Astrocyte (in vitro differentiated cells and primary cell): ENCODE measurements at places on chromosomes 16 and 17. TPM values are rescaled to one million over a fixed set of nuclear protein-coding genes. Genes with fewer than 3 reads are reported as not detected.

DNA sequence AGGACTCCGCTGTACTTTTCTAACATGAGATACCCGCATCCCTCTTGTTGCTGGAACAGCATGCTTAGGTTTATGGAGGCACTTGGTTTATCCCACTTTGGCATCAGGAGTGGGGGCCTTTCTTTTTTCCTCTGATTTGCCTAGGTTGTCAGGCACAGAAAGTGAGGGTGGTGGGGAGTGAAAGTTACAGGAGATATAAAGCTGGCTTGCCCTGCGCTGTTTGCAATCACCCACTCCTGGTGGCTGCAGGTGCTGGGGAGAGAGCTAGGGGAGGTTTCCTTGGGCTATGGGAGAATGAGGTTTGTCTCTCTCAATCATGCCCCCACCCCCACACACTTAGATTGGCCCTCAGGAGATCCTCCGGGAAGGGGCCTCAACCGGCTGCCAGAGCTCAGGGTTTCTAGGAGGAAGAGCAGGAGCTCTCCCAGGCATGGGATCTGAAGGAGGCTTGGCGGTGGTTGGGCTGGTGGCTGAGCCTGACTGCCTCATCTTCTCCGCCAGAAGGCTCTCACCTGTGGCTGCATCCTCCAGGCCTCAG, 1.4 kb downstream of the WSCD1 start:
- no peak overlapping the region for H3K27ac ChIP-seq
- H3K4me3 ChIP-seq, result peak overlapping the region; percentile 25

DNA sequence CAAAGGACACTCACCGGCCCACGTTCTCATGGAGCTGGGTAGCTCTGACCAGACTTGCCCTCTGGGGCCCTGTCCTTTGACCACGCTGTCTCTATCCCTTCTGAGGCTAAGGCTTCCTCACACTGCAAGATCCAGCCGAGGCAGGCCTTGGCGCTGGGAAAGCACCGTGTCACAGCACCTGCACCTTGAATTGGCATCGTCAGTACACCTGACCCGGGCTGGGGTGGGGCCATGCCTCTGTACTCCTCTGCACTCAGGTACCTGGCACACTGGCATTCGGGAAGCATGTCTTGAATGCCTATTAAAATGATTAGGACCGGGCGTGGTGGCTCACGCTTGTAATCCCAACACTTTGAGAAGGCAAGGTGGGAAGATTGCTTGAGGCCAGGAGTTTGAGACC, 6.0 kb downstream of the TBC1D24 start:
- no peak for DNase-seq
- peaks cover 4% of the 10 kb centered on the region for H3K4me1 ChIP-seq
- H3K4me3 ChIP-seq, result no peak overlapping the region

DNA sequence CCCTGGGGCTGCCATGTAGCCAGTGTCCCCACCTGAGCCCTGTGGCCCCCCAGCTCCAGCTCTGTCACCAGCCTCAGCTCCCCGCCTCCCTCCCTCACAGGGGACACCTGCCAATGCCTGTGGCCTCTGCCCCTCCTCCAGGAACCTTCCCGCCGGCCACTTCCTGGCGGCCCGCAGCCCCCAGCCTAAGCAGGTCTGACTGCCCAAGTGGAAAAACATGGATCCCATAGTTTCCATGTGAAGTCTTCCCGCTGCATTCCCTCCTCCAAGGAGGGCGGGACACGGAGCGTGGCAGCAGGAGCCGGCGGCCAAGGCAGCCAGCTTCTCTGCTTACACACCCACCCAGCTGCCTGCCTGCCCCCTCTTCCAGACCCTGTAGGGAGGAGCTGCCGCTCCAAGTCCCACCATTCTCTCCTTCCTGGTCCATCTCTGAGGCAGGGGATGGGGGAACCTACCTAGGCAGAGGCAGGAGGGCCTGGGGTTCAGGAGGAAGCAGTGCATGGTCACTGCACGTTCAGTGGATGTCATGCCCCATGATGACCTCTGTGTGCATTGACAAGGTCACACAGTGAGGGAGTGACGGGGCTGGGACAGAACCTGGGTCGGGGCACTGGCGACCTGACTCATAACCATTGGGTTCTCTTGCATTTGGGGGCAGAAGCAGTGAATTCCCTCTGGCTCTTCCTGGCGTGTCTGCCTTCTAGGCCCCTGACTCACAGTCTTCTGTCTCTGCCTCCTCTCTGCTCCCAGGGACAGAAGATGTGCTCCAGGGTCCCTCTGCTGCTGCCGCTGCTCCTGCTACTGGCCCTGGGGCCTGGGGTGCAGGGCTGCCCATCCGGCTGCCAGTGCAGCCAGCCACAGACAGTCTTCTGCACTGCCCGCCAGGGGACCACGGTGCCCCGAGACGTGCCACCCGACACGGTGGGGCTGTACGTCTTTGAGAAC, 8.7 kb downstream of the VASN start:
- peaks cover 54% of the 10 kb centered on the region for H3K4me1 ChIP-seq
- H3K27ac ChIP-seq, result no peak overlapping the region
- DNase-seq, result peak; percentile 39
- H3K27me3 ChIP-seq, result no peaks in the 10 kb centered on the region
- no peak overlapping the region for H3K4me3 ChIP-seq
- H3K36me3 ChIP-seq, result no peaks in the 10 kb centered on the region

DNA sequence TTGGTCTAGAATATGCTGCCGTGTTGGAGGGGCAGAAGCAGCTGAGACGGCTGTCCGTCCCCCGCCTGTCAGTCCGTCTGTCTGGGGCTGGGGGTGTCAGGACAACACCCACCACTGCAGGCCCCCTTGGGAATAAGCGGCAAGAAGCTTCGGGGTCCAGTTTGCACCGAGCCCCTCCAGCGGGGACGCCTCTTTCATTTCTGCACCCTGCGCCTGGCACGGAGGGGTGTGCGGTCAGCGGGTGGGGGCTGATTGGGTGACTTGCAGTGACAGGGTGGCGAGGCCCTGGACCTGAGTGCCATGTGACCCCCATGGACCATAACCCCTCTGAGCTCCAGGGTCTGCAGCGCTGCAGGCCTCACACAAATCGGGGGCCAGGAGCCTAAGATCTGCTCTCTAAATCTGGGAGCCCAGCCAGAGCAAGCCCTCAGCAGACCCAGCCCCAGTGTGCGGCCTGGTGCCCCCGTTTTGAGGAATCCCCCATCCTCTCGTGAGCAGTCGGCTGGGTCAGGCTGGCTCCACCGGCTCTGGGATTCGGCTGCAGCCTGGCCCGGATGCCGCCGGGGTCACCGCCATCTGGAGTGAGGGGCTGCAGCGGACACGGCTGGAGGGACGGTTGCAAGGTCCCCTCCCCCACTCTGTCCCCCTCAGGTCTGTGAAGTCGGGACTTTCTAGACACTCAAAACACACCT, 8.3 kb downstream of the CBFA2T3 start:
- DNase-seq, result no peak
- no peak overlapping the region for H3K27ac ChIP-seq
- no peaks in the 10 kb centered on the region for H3K4me1 ChIP-seq
- H3K36me3 ChIP-seq, result no peaks in the 10 kb centered on the region
- peaks cover 3% of the 10 kb centered on the region for H3K27me3 ChIP-seq

- no peaks in the 10 kb centered on the region for H3K4me1 ChIP-seq
- peaks cover 53% of the 10 kb centered on the region for H3K36me3 ChIP-seq
- no peaks in the 10 kb centered on the region for H3K27me3 ChIP-seq
- H3K27ac ChIP-seq, result no peak overlapping the region
Measured at GRCh38 chr17:37535906-37536305, 46.2 kb downstream of the DUSP14 start.

- H3K4me3 ChIP-seq, result no peak overlapping the region
- no peaks in the 10 kb centered on the region for H3K4me1 ChIP-seq
- no peaks in the 10 kb centered on the region for H3K27me3 ChIP-seq
- no peak for DNase-seq
- H3K27ac ChIP-seq, result no peak overlapping the region
Measured at GRCh38 chr17:34726536-34727384, 147.4 kb downstream of the TMEM132E start.

- DNase-seq, result no peak
- peak overlapping the region; percentile 65 for H3K27ac ChIP-seq
- no peak overlapping the region for H3K4me3 ChIP-seq
- H3K36me3 ChIP-seq, result peaks cover 5% of the 10 kb centered on the region
- H3K27me3 ChIP-seq, result no peaks in the 10 kb centered on the region
Measured at GRCh38 chr16:84999857-85000480, 11.4 kb downstream of the ZDHHC7 start.

DNA sequence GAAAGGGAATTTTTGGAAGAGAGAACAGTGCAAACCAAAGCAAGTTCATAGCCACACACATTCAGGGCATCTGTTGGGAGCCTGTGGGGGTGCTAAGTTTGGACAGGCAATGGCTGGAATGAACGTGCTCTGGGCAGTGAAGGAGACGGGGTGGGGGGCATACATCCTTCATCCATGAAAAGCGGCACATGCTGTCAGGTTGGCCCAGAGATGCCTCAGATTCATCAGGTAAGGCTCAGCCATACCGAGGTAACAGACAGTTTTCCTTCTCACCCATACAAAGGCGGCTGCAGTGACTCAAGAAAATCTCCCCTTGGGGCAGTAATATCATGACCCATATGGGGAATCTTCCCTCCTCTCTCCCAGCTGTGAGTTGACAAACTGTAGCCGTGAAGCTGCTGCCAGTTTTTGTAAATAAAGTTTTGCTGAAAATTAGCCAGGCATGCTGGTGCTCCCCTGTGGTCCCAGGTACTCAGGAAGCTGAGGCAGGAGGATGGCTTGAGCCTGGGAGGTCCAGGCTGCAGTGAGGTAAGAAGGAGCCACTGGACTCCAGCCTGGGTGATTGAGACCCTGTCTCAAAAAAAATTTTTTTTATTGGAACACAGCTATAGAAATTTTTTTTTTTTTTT, 9.2 kb upstream of the UBALD2 start:
- no peak overlapping the region for H3K27ac ChIP-seq
- H3K36me3 ChIP-seq, result no peaks in the 10 kb centered on the region

DNA sequence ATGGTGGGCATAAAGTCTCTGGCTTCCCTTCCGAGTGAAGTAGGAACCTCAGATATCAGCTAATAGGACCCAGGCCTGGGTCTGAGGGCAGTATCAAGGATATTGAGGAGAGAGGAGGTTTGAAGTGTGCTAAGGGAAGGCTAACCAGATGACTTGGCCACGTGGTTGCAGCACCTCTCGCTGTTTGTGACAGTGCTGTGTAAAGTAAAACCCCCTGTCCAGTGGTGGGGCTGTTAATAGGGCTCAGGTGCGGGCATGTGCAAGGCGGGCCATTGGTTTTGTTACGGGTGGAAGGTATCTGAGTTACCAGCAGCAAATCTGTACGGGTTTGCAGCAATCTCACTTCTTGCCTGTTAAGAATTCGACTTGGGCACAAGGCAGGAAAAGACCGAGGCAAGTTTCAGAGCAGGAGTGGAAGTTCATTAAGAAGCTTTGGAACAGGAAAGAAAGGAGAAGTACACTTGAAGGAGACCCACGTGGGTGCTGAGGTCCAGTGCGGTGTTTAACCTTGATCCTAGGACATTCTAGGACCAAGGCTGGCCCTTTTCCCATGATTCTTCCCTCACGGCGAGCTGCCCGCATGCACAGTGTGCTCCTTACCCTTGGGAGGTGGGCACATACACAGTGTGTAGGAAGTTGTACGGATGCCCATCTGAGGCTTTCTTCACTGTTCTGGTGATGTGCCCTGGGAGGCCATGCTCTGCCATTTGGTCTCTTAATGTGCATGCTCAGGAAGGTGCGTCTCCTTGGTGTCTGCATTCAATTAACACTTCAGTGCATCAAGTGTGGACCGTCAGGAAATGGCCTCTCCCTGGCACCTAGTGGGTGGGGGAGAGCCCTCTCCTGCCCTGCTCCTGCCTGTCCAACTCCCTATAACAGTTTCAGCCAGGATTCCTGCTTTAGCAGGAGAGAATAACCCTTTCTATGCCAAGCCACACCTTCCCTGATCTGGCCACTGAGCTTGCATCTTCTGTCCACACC, 20.3 kb downstream of the SGF29 start:
- no peak overlapping the region for H3K4me3 ChIP-seq
- no peak overlapping the region for H3K27ac ChIP-seq
- DNase-seq, result no peak
- H3K4me1 ChIP-seq, result no peaks in the 10 kb centered on the region

Gene EVPLL
- not detected in 2 replicates for total RNA-seq

DNA sequence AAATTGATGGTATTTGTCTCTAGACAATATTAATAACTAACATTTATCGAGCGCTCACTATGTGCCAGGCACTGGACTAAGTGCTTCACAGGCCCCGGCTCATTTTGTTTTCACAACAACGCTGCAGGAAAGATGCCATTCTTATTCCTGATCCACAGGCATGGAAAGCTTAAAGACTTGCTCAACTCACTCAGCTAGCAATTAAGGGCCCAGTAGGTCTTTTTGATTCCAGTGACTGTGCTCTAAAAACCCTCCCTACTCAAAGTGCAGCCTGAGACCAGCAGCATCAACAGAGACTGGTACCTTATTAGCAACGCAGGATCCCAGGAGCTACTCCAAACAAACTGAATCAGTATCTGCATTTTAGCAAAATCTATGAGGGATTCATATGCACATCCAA, 35.3 kb downstream of the CUEDC1 start:
- no peak overlapping the region for H3K27ac ChIP-seq
- no peaks in the 10 kb centered on the region for H3K27me3 ChIP-seq
- DNase-seq, result no peak
- H3K4me3 ChIP-seq, result no peak overlapping the region

Gene ITGA2B
- total RNA-seq, result 0.31 and 0.68 TPM in 2 replicates

GRCh38 chr16:19599968-19600716, 44.6 kb downstream of the VPS35L start:
- H3K4me1 ChIP-seq, result peaks cover 5% of the 10 kb centered on the region
- H3K4me3 ChIP-seq, result no peak overlapping the region
- no peak for DNase-seq
- no peaks in the 10 kb centered on the region for H3K27me3 ChIP-seq
- H3K36me3 ChIP-seq, result peaks cover 5% of the 10 kb centered on the region

GRCh38 chr16:50025537-50025931, 509 bp downstream of the CNEP1R1 start:
- H3K27me3 ChIP-seq, result peaks cover 5% of the 10 kb centered on the region
- H3K27ac ChIP-seq, result peak overlapping the region; percentile 36
- DNase-seq, result peak; percentile 4
- H3K4me3 ChIP-seq, result peak overlapping the region; percentile 85
- H3K4me1 ChIP-seq, result peaks cover 9% of the 10 kb centered on the region
- H3K36me3 ChIP-seq, result no peaks in the 10 kb centered on the region

GRCh38 chr16:2473446-2473926, 1.4 kb upstream of the TBC1D24 start:
- H3K36me3 ChIP-seq, result no peaks in the 10 kb centered on the region
- DNase-seq, result no peak
- no peak overlapping the region for H3K27ac ChIP-seq
- H3K4me1 ChIP-seq, result peaks cover 17% of the 10 kb centered on the region
- no peaks in the 10 kb centered on the region for H3K27me3 ChIP-seq

- H3K4me3 ChIP-seq, result no peak overlapping the region
- H3K4me1 ChIP-seq, result no peaks in the 10 kb centered on the region
- H3K27me3 ChIP-seq, result no peaks in the 10 kb centered on the region
- no peaks in the 10 kb centered on the region for H3K36me3 ChIP-seq
- H3K27ac ChIP-seq, result no peak overlapping the region
- no peak for DNase-seq
Measured at GRCh38 chr17:12193144-12193735, 172.6 kb downstream of the MAP2K4 start.

Gene SMCR8
- 20.3 and 20.4 TPM in 2 replicates for total RNA-seq

Gene OVCA2
- total RNA-seq, result 32.8 and 36.8 TPM in 2 replicates
